ENCODE measurements at places on chromosomes 4 and X.

GRCh38 chr4:151962138-151962823 lies 201.5 kb upstream of the GATB start:
- H3K27ac ChIP-seq, result no peak overlapping the region
- DNase-seq, result no peak
- no peaks in the 10 kb centered on the region for H3K4me1 ChIP-seq
- no peak overlapping the region for H3K4me3 ChIP-seq
- H3K27me3 ChIP-seq, result no peaks in the 10 kb centered on the region

DNA sequence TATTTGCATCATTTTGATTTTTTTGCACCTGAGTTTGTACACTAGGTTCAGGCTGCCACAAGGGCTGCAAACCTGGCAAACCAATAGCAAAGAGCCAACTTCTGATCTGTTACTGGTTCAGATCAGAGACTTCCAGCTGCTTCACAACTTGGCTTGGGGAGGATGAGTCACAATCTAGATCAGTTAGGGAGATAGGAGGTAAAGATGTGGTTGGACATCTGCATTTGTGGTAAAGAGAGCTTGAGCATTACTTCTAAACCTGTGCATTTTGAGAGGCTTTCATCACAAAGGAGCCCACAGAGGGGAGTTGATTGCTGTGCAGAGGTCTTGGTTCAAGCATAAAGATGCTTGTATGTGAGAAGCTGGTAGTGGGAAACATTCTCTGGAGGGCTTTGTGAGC lies 34.5 kb downstream of the LINC00632 start:
- no peaks in the 10 kb centered on the region for H3K36me3 ChIP-seq
- H3K4me3 ChIP-seq, result no peak overlapping the region
- no peaks in the 10 kb centered on the region for H3K27me3 ChIP-seq
- no peaks in the 10 kb centered on the region for H3K4me1 ChIP-seq

- DNase-seq, result no peak
- peak overlapping the region; percentile 95 for H3K27ac ChIP-seq
- H3K27me3 ChIP-seq, result no peaks in the 10 kb centered on the region
These were observed 704 bp downstream of the FAM114A1 start for GRCh38 chr4:38868059-38868960.

GRCh38 chr4:33395731-33396485 lies 2675.7 kb downstream of the PCDH7 start:
- H3K4me1 ChIP-seq, result no peaks in the 10 kb centered on the region
- no peaks in the 10 kb centered on the region for H3K27me3 ChIP-seq

DNA sequence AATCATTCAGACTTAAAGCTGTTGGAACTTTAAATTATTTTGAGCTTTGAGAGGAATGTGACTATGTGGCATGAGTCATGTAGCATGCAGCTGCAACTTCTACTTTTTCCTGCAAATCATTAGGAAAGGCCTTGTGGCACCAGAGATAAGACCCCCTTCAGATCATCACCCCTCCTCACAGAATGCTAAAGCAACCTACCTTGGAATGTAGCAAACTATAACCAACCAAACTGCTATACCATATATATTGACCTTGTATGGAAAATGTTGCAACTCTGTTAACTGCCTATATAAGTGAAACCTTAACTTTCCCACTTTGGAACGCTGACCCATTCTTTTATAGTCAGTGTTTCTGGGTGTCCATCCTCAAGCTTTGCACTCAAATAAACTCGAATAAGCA lies 32.0 kb downstream of the ATXN3L start:
- no peaks in the 10 kb centered on the region for H3K4me1 ChIP-seq
- no peaks in the 10 kb centered on the region for H3K27me3 ChIP-seq
- H3K27ac ChIP-seq, result no peak overlapping the region
- no peaks in the 10 kb centered on the region for H3K36me3 ChIP-seq
- no peak for DNase-seq

DNA sequence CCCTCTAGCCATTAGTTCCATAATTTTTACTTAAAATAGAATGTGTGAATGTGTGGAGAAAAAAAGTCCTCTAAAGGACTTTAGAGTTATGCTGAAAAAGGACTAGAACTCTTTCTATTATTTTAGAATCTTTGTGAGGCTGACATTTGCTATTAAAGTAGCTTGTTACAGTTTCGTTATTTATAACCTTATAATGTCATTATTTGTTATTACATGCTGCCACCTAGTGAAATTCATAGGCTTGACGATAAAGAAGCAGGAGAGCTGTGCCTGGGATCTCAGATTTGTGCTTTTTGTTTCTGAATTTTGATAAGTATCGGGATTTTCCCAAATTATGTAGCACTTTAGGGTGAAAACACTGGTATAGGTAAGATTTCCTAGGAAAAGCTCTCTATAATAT lies 38.5 kb upstream of the TAPT1 start:
- no peak overlapping the region for H3K4me3 ChIP-seq
- no peaks in the 10 kb centered on the region for H3K4me1 ChIP-seq
- no peak overlapping the region for H3K27ac ChIP-seq
- DNase-seq, result no peak
- no peaks in the 10 kb centered on the region for H3K27me3 ChIP-seq

- no peaks in the 10 kb centered on the region for H3K4me1 ChIP-seq
- no peaks in the 10 kb centered on the region for H3K36me3 ChIP-seq
- no peak for DNase-seq
- no peak overlapping the region for H3K4me3 ChIP-seq
- no peaks in the 10 kb centered on the region for H3K27me3 ChIP-seq
These were observed 242.4 kb downstream of the EVC2 start for GRCh38 chr4:5465956-5466355.

GRCh38 chr4:40275065-40275730 lies 59.9 kb upstream of the CHRNA9 start:
- no peak overlapping the region for H3K4me3 ChIP-seq
- H3K27me3 ChIP-seq, result no peaks in the 10 kb centered on the region
- no peaks in the 10 kb centered on the region for H3K36me3 ChIP-seq
- H3K4me1 ChIP-seq, result no peaks in the 10 kb centered on the region

DNA sequence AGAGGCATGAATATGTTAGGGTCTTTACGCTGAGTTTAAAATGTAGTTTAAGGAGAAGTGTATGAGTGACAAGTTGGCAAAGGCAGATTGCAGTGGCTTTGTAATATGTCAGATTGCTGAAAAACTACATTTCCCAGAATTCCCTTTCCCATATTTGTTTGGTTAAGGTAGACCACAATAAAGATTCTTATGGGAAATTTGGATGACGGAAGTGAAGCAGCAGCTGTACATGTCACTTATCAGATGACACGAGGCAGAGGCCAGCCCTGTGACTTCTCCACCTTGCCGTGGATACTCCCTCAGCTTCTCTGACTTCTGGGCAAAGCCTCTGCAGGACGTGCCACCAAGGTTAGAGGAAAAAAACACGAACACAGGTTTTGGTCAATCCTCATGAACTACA lies 229.7 kb upstream of the DKK2 start:
- no peaks in the 10 kb centered on the region for H3K27me3 ChIP-seq
- H3K27ac ChIP-seq, result no peak overlapping the region
- no peaks in the 10 kb centered on the region for H3K4me1 ChIP-seq

DNA sequence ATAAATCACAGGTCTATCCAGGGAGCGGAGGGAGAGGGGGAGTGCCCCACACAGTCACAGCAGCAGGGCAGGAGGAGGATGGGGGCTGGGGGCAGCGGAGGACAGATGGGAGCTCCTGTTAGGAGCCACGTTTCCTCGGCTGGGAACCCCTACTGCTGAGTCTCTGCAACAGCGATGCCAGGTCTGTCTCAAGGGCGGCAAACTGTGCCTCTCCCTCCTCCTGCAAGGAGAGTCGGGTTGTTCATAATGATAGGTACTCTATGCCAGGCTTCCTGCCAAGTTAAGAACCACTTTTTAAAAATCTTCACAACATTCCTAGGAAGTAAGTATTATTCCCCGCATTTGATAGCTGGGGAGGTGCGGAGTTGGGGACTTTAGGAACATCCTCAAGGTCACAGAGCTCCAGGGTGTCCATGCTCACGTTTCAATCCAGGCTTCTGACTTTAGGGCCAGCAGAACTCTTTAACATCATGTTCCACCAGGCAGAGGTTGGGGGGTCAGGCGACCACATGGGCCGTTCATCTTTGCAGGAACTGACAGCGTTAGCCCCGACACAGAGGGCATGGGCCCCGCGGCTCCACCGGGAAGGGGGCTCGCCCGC lies 98.3 kb upstream of the MAML3 start:
- H3K27me3 ChIP-seq, result no peaks in the 10 kb centered on the region
- no peaks in the 10 kb centered on the region for H3K36me3 ChIP-seq
- H3K27ac ChIP-seq, result peak overlapping the region; percentile 86
- no peak for DNase-seq
- peak overlapping the region; percentile 77 for H3K4me3 ChIP-seq

GRCh38 chr4:147853706-147854105 lies 121.8 kb downstream of the ARHGAP10 start:
- peaks cover 70% of the 10 kb centered on the region for H3K4me1 ChIP-seq
- H3K4me3 ChIP-seq, result no peak overlapping the region
- no peaks in the 10 kb centered on the region for H3K27me3 ChIP-seq
- peak overlapping the region; percentile 79 for H3K27ac ChIP-seq
- H3K36me3 ChIP-seq, result peaks cover 4% of the 10 kb centered on the region

DNA sequence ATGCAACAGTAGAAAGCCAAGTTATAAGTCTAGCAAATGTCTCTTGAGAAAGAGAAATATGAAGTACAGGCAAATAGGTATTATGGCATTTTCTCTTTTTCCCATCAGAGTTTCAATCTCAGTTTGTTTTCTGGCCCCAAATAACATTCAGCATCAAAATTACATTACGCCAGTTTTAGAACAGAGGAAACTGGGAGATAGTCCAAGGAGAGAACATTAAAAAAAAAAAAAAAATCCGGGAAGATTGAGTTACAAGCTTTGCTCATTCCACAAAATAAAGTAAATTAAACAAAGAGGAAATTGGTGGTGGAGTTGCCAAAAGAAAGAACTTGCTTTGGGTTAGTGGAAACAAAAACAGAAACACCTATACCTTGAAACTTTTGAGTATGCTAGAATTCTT lies 50.4 kb upstream of the IL13RA2 start:
- no peaks in the 10 kb centered on the region for H3K36me3 ChIP-seq
- H3K4me1 ChIP-seq, result peaks cover 21% of the 10 kb centered on the region
- H3K27ac ChIP-seq, result peak overlapping the region; percentile 63

DNA sequence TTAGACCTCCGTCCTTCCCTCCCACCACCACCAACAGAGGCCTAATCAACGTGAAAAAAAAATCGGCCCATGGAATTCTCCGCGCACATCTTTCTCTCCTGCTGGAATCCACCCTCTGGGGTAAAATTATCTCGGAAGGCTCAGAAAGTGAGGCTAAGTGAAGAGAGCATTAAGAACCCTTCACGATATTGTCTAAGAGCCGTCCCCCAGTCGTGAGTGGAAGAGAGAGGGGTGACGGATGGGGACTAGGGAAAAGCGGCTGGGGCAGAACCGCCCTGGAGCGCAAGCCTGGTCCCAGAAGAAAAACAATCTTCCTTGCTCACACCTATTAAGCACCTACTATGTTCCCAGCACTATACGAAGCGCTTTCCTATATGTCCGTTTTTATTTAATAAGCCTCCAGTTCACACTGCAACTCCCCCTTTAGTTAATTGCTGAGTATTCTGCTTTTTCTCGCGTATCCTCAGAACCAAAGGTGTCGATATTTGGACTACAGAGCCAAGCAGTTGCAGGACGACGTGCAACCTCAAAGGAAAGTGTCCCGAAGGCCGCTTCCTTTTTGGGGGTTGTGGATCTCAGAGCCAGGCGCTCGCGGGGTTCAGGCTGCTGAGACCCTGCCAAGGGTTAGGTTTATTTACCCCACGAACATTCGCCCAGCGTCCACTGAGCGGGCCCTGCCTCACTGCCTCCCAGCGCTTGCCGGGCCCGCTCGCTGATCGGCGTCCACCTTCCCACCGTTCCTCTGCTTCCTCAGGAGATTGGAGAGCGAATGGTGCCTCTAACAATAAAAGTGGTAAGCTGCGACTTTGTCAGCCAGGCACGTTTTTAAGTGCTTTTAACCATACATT lies 889 bp downstream of the MGARP start:
- H3K27ac ChIP-seq, result peak overlapping the region; percentile 65
- H3K27me3 ChIP-seq, result no peaks in the 10 kb centered on the region
- H3K4me1 ChIP-seq, result peaks cover 17% of the 10 kb centered on the region
- no peaks in the 10 kb centered on the region for H3K36me3 ChIP-seq

GRCh38 chrX:38061335-38061734 lies 55.0 kb downstream of the SYTL5 start:
- no peaks in the 10 kb centered on the region for H3K4me1 ChIP-seq
- no peak overlapping the region for H3K4me3 ChIP-seq
- H3K27me3 ChIP-seq, result no peaks in the 10 kb centered on the region
- no peaks in the 10 kb centered on the region for H3K36me3 ChIP-seq

GRCh38 chr4:16056681-16057385 lies 27.0 kb downstream of the PROM1 start:
- no peak overlapping the region for H3K27ac ChIP-seq
- no peak for DNase-seq
- no peaks in the 10 kb centered on the region for H3K36me3 ChIP-seq
- H3K27me3 ChIP-seq, result no peaks in the 10 kb centered on the region

DNA sequence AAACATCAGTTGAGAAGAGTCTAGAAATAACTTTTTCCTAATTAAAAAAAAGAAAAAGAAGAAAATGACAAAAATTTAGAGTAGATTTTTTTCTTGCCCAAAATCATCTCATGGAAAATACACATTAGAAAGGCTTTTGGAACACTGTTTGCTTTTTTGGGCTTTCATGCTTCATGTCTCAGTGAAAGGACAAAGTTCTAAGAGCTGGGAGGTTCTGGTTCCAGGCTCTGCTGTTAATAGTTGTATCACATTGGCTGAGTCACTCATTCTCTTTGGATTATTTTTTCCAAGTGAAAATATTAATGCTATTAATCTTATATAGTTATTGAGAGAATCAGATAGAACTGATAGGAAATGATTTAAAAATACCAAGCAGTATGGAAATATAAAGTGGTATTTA lies 32.9 kb upstream of the ETNPPL start:
- no peaks in the 10 kb centered on the region for H3K36me3 ChIP-seq
- no peaks in the 10 kb centered on the region for H3K27me3 ChIP-seq
- H3K4me3 ChIP-seq, result no peak overlapping the region
- no peak for DNase-seq
- no peak overlapping the region for H3K27ac ChIP-seq

GRCh38 chr4:26131711-26132110 lies 189.1 kb upstream of the RBPJ start:
- H3K27ac ChIP-seq, result no peak overlapping the region
- H3K4me3 ChIP-seq, result no peak overlapping the region
- no peaks in the 10 kb centered on the region for H3K36me3 ChIP-seq
- H3K4me1 ChIP-seq, result no peaks in the 10 kb centered on the region
- no peaks in the 10 kb centered on the region for H3K27me3 ChIP-seq

DNA sequence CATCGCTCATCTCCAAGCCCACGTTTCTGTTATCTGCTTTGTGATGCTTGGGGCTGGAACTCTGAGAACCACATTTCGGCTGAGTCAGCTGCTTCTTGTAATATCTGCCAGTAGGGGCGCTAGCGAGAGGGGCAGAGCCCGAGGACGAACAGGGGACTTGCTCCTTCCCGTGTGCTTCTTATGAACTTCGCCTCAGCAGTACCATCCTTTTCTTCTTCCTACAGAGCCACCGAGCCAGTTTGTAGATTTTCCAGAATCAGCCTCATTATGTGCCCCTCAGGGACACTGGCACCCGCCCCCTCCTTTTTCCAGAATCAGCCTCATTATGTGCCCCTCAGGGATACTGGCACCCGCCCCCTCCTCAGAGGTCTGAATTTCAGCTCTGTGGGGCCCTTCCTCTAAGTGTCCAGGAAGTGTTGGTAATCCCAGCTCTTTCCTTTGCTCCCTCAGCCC lies 441.7 kb upstream of the RASGEF1B start:
- DNase-seq, result no peak
- H3K36me3 ChIP-seq, result no peaks in the 10 kb centered on the region
- no peaks in the 10 kb centered on the region for H3K27me3 ChIP-seq
- no peaks in the 10 kb centered on the region for H3K4me1 ChIP-seq
